ENCODE measurements at places on chromosomes 3 and 15.

DNA sequence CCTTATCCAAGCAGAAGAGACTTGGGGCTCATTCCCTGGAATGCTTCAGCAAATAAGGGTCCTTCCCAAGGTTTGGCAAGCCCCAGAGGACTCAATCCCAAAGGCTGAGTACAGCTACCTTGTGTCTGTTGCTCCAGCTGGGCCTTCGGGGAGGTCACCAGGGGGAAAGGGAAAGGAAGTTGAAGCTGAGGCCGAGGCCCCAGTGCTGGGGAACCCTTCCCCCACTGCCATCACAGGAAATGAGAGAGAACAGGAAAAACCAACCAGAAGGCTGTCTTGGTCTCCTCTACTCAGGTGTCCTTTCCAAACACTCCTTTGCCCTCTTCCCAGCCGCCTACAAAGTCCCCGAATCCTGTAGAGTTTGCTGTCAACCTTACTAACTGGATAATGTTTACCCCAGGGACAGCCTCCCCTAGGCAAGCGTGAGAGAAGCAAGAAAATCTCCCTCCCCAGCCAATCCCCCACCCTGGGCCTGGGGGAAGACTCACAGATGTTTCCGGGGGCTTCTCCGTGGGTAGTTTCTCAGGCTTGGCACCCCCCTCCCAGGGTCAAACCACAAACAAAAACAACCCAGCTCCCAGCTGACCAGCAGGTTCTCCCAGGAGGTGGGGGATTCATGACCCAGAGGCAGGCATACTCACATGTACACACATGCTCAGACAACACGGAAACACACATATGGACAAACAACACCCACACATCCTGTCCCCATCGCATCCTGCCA is 5.5 kb downstream of the CSRNP1 start:
- peak; percentile 42 for DNase-seq

GRCh38 chr3:141356046-141356445 is 12.3 kb upstream of the ZBTB38 start:
- DNase-seq: no peak

DNA sequence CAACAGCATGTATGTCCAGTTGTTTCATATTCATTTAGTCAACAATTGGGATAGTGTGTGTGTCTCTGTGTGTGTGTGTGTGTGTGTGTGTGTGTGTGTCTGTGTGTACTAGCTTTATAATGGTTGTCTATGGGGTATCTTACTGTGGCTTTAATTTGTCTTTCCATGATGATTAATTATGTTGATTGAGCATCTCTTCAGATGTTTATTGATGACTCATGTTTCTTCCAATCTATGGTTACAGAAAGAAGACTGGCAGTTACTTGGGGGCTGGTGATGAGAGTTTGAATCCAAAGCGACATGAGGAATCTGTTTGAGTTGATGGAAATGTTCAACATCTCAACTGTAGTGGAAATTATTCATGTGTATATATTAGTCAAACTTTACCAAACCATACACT is 440.1 kb downstream of the ZNF385D start:
- no peak for DNase-seq

DNA sequence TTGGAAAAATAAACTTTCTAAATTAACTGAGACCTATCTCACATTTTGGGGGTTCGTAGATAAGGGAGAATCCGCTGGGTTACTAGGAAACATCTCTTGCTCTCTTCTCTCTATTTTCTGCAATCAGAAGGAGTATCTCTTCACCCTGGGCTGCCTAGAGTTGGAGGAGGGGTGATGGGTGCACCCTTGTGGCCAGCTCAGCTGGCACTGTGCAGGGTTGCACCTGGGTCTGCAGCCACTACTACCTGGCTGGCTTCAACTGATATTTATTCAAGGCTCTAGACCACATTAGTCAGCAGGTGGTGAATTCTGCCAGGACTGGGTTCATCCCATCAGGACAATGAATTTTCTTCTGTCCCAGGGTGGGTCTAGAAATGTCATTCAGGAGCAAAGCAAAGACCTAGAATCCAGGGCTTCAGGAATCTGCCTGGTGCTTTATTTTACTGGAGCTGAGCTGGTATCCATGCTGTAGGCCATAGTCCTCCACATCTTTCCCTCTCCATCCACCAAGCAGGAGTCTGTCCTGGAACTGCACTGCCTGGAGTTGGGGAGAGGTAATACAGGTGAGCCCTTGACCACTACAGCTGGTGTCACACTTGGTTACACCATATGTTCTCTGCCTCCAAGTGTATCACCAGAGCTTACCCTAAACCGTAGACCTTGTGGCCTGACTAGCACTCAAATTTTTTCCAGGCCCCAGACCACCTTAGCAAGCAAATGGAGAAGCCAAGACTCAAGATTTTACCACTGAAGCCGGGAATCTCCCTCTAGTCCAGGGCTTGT is 14.0 kb downstream of the OR5K4 start:
- DNase-seq: no peak
